RPMI7951 (cell line): ENCODE measurements at places on chromosomes 12 and 14. TPM values are rescaled to one million over a fixed set of nuclear protein-coding genes. Genes with fewer than 3 reads are reported as not detected.

DNA sequence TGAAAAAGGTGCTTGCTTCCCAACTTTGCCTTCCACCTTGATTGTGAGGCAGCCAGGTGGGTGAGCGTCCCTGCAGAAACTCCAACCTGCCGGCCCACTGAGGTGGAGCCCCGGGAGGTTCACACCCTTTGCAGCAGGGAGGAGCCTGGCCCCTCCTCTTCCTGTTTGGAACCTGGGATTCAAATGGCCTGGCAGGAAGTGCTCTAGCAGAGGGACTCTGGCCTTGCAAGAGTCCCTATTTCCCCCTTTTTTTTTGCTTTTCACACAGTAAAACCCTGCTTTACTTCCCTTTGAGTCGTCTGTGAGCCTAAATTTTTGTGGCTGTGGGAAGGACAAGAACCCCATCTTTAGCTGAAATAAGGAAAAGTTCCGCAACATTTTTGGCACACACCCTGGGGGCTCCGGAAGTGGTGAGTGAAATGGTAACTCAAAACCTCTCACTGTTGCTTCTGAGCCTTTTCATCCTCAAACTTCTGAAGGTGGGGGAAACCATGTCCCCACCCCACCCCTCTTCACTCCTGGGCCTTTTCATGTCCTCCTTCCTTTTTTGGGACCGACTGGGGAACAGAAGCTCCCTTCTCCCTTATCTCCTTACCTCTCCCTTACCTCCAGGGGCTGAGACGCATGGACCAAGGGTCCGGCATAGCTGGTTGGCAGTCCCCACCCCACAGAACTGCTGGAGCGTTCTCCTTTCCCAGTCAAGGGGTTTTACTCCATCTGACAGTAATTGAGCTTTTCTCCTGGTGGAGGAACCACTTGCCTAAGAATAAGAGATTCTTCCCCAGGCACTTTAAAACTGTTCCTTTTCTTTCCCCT is 102.0 kb downstream of the KCNMB4 start:
- DNase-seq: peak; percentile 42

SPX gene
- 0.60 and 1.3 TPM in 2 replicates for total RNA-seq

GRCh38 chr14:94612174-94612573 is at the start of gene SERPINA3:
TSS of gene SERPINA3 (plus strand) at chr14:94612391. CDS start at chr14:94614442, 2,051 bp downstream.
- DNase-seq: no peak

DNA sequence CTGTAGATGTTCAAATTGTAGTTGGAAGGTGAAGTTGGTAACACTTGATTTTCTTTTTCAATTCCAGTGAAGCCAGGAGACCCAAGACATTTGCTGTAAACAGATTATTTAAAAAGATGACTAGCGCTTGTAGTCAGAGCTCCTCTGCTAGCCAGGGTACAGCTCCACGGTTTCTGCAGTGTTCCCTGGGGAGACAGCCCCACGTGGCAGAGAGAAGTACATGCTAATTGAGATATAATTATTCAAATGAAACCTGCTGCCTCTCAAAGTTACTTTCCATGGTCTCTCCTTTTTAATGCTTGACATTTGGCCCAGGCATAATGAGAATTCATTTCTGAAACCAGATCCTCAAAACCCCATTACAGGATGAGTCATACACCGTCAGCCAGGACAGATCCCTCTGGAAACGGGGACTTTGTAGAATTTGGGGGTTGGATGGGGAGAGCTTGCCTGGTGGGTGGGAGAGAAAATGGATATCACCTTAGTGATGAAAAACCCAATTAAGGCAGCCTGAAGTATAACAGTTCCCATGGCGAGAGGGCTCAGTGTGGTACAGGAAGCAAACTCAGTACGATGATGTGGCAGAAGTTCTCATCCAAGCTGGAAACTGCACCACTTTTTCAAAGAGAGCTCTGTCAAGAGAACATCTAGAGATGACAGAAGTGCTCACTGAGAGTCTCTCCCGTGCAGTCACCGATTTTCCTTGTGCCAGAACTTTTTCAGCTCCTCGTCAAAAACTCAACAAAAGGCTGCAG is 637.7 kb upstream of the TMEM132C start:
- DNase-seq: peak; percentile 61

DNA sequence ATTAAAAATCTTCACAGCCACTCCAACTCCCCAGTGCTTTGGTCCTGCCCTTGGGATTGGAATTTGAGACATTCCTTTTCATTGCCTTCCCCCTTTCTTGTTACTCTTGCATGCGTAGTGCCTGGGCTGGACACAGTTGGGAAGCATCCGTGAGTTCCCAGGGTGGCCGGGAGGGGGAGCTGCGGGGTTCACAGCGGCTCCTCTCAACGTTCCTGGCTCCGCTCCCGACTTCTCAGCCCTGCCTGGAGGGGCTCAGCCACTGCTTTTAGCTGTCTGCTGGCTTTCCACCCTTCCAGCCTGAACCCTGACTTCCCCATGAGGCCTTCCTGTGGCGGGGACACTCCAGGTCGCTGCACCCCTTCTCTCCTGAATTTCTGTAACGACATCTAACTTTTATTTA is 3.2 kb downstream of the TEX52 start:
- peak; percentile 60 for DNase-seq

PDZRN4 gene
- total RNA-seq: not detected in 2 replicates

GRCh38 chr12:16282978-16283377 is 5.5 kb upstream of the SLC15A5 start:
- no peak for DNase-seq

COL2A1 gene
- not detected in 2 replicates for total RNA-seq

DNA sequence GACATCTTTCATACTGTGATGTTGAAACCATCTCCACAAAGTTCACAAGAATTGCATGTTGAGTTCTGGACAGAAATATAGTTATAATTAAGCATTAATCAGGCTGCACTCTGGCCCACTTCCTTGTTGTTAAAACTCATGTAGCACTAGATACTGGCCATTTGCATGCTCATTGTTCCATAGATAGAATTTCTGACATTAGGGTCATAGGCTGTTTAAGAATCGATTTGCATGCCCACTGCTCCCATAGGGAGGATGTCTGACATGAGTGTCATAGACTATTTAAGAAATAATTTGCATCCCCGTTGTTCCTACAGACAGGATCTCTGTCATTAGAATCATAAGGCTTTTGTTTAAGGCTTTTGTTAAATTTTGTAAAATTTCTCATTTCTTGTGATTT is 50.2 kb downstream of the MYF5 start:
- no peak for DNase-seq

PRKD1 gene
- total RNA-seq: 4.3 and 5.1 TPM in 2 replicates

DNA sequence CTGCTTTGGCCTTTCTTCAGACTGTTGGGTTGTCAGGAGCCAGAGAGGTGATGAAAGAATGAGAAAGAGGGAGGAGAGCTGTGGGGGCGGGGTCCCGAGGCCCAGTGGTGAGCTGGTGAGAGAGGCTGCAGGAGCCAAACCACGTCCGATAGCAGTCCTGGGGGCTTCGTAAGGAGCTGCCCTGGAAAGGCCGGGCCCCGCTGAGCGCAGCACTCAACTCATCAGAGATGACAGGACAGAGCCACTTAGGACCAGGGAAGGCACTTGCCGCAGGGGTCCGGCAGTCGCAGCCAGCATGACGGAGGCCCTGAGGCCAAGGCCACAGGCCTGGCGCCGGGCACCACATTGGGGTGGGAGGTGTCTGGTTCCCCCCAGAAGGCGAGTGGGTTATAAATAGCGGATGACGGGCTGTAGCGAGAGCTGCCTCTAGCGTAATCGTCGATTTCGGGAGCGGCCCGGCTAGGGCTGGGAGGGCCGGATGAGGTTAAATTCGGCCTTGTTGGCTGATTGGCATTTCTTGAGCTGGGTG is 179.0 kb downstream of the TSPAN9 start:
- DNase-seq: no peak

GRCh38 chr12:90940872-90941499 is 14.0 kb downstream of the CCER1 start:
- peak; percentile 51 for DNase-seq

DNA sequence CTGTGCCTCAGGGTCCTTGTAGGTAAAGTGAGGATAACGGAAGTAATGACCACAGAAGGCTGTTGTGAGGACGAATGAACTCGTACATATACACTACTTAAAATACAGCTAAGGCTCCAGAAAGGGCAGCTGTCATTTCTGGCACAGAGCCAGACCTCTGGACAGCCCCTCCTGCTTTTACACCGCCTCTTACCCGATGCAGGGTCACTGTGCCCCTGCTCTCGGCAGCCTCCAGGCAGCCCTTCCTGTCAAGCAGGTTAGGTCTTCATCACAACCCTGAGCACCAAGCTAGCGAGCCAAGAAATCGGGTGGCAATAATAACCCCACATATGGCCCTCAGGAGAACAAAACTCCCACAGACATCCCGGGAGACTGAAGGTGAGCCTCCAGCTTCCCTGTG is 8.5 kb downstream of the TMEM229B start:
- DNase-seq: no peak

DNA sequence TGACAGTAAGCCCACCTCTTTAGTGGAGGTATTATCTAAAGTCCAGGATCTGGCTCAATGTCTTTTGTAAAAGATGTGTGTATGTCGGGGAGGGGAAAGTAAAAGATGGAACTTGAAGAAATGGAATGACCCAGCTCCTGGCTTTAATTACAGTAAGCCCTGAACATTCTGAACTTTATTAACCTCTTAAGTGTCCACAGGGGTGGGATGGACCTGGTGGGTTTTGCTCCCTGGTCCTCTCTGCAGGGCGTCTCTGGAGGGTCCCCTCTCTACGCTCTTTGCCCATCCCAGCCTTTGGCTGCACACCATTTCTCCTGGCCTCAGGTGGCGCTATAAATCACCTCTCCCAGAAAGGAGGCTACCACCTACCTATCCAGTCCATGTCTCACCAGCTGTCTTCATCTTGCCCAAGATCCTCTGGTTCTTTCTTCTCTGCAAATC is 3.7 kb upstream of the CISTR start:
- no peak for DNase-seq

DNA sequence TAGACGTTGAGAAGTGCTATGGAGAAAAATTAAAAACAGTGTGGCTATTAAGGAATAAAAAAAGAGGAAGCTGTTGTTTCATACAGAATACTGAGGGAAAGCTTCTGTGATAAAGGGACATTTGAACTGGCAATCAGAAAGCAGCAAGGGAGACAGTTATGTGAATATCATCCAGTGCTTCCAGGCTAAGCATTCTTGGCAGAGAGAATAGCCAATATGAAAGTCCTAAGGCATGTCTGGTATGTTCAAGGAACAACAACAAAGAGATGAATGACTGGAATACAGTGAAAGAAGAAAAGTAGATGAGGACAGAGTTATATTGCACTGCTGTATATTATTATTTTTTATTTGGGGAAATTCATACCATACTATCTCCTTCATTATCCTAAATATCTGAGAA is 23.9 kb downstream of the SCAF11 start:
- peak; percentile 31 for DNase-seq

RGS6 gene
- under 0.01 TPM in 1 of 2 replicates, not detected in the other for total RNA-seq

DNA sequence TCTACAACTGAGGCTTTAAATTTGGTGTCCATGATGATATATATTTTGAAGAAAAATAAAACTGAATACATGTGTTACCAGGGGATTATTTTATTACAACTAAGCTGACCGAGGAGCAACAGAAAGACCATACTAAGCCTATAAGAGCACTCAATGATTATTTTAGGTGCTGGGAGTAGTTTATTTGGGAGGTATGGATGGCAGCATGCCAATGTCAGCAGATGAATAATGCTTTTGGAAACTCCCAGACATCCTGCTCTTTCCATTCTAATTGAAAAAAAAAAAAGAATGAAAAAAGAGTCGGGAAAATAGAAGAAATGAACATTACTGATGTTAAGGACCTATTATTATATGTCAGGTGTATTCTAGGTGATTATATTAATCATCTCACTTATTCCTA is 441.2 kb downstream of the BTG1 start:
- no peak for DNase-seq

RTL1 gene
- not detected in 2 replicates for total RNA-seq

DNA sequence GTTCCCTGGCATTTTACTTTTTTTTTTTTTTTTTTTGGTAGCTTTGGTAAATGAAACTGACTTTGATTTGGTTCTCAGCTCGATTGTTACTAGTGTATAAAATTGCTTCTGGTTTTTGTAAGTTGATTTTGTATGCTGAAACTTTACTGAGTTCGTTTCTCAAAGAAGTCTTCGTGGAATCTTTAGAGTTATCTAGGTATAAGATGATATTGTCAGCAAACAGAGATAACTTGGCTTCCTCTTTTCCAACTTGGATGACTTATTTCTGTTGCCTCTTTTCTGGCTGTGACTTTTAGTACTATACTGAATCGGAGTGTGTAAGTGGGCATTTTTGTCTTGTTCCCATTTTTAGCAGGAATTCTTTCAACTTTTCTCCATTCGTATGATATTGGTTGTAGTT is 28.1 kb downstream of the USP15 start:
- no peak for DNase-seq

KIF21A gene
- 8.8 and 11.9 TPM in 2 replicates for total RNA-seq

BHLHE41 gene
- total RNA-seq: 7.8 and 9.1 TPM in 2 replicates

SDR9C7 gene
- not detected in 2 replicates for total RNA-seq

DNA sequence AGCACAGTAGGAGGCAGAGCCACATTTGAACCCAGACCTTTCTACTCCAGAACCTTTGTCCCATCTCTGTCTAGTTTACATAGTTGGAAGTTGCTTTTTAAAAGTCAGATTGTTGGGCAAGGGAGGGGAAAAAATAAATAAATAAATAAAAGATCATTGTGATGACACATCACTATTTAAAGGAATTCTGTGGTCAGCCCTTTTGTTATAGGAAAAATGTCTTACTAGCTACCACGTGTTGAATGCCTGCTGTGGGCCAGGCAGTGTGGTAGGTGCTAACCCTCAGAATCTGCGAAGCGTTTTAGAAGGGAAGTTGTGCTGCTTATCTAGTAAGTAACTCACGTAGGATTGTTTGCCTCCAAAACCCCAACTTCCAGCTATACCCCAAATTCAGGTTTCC is 62.3 kb downstream of the BHLHE41 start:
- peak; percentile 59 for DNase-seq

PLCZ1 gene
- total RNA-seq: not detected in 2 replicates

GRCh38 chr14:85273099-85273677 is 256.8 kb upstream of the FLRT2 start:
- DNase-seq: no peak

DNA sequence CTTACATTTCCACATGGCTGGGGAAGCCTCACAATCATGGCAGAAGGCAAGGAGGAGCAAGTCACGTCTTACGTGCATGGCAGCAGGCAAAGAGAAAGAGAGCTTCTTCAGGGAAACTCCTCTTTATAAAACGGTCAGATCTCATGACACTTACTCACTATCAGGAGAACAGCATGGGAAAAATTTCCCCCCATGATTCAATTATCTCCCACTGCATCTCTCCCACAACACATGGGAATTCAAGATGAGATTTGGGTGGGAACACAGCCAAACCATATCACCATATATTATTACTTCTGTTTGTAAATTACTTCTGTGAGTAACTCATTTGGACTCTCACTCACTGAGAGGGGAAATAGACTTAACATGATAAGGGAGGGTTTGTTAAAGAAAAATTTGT is 1496.8 kb upstream of the TMEM132C start:
- peak; percentile 65 for DNase-seq

ETFBKMT gene
- 1.4 and 2.3 TPM in 2 replicates for total RNA-seq

DNA sequence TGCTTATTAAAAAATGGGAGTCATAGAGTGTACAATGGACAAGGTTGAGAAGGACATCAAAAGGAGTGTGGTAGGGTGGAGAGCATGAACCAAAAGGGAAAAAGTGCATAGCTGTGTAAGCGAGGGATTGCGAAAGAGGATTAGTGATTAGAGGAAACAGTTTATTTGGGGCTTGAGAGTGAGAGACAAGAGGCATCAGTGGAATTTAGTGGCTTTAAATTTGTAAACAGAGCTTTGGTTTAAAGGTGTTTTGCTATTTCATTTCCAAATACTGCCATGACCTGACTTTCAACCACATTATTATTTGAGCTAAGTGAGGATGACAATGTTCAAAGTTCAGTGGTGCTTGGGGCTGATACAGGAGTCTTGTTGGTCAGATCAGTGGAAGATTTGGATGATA is 53.4 kb downstream of the SLC16A7 start:
- no peak for DNase-seq

- no peak for DNase-seq
Measured at GRCh38 chr12:127101076-127101475, 1165.9 kb upstream of the TMEM132C start.

GRCh38 chr14:60656686-60657455 is 7.6 kb upstream of the SIX1 start:
- peak; percentile 61 for DNase-seq
